SW 1271 (cell line): ENCODE measurements at places on chromosomes 1 and 21.

DNA sequence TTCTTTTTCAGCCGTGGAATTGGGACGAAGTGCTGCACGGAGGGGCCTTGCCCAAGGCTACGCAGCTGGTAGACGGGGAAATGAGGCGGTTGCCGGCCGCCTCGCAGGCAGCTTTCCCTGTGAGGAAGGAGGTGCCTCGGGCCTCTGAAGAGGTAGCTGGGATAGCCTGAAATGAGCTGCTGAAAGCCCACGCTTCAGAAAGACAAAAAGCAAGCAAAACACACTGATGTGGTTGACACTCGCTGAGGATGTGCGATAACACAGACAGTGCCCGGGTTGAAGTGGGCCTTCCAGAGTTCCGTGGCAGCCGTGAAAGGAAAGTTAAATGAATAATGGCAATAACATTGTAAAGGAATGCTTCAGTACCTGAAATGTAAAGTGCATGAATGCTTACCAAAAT, 47.2 kb downstream of the S1PR1 start:
- no peak for DNase-seq

DNA sequence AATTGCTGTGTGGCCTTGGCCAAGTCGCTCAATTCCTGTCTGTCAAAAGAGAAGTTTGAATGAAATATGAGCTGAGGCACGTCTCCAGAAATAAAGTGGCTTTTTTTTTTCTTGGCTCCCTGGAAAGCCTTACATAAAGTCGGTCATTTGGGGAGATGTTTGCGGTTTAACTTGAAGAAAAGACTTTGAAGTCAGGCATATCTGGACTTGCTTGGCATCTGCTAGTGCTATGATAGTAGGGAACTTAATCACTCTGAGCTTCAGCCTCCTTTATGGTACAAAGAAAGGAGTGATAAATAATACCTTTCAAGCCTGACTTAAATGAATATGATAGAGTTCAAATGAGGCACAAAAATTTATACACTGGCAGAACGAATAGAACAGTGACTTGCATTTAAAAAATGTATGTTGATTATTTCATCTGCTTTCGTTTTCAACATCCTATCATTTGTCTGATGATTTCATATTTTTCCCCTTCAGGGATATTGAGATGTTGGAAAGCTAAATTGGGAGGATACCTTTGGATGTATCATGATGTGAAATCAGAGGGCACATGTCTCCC, 60.2 kb downstream of the FASLG start:
- DNase-seq, result no peak

- no peak for DNase-seq
Measured at GRCh38 chr1:84166797-84167196, 22.7 kb downstream of the PRKACB start.

DNA sequence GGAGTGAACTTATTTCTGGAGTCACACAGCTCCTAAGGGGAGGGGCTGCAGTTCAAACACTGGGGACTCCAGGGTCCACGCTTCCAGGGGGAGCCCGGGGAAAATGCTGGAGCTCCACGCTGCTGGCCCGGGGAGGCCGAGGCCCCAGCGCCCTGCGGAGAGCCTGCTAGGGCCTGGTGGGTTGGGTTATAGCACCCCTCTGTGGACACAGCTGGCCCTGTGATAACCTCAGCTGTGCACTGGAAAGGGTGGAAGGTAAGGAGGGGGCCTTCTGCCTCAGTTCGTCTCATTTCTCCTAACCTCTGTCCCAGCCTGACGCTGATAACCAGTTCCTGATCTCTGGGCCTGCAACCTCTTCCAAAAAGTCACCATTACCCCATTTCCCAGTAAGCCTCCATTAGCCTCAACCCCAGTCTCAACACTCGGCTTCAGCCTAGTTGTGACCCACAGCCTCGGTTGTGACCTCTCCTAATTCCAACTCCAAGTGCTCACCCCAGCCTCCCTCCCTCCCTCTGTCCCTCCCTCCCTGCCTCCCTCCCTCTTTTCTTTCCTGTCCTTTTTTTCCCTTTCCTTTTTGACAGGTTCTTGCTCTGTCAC, 7.1 kb downstream of the NBL1 start:
- DNase-seq, result no peak

DNA sequence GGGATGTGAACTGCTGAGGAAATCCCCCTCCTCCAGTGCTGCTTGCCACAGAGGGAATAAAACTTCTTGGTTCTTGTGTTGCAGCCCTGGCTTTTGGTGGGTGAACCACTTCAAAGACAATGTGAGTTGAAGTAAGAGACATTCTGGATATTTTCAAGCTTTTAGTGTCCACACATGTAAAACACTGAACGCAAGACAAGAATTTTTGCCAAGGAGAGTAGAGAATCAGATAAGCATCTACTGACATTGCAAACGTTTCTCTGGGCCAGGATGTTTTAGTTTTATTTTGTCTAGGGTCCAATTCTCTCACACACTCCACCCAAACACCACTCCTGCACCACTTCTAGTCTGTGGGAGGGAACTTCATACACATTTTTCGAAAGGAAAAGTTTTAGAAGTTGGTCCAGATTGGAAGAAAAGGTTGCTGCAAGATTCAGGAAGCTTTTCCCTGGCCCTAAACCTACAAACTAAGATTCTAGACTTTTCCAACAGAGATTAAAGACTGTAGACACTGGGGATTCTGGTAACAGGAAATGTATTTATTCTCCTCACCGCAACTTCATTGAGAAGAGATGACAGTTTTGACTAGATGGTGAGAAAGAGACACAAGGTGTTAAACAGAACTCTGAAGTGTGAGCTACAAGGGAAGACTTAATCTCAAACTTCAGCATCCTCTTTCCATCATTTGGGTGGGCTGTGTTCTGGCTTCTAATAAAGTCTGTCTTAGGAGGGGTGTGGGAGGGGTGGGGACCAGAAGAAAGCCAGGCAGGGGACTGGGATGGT, 16.1 kb downstream of the FASLG start:
- DNase-seq, result no peak

- DNase-seq, result no peak
Measured at GRCh38 chr1:53593758-53594380, 134.7 kb downstream of the DMRTB1 start.

DNA sequence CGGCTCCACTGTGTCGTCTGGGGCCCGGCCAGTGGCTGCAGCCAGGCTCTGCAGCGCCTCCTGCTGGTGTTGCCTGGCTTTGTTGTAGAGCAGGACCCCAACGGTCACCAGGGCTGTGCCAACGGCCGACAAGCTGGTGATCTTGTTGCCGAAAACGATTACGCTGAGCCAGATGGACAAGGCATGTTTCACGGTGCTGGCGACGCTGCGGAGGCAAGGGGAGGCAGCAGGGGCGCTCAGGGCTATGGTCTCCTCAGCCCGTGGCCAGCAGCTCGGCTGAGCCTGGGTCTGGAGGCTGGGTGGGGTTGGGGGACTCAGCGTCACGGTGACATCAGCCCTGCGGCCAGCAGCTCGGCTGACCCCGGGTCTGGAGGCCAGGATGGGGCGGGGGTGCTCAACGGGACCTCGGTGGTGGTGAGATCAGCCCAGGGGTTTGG, 7.0 kb upstream of the CDK11B start:
- no peak for DNase-seq

GRCh38 chr1:161162806-161163205, 3.4 kb upstream of the PPOX start:
- DNase-seq, result no peak
